ENCODE measurements at places on chromosomes 3 and 15.
A peak's percentile ranks its signal among the peaks of the same experiment; 100 is the strongest.

DNA sequence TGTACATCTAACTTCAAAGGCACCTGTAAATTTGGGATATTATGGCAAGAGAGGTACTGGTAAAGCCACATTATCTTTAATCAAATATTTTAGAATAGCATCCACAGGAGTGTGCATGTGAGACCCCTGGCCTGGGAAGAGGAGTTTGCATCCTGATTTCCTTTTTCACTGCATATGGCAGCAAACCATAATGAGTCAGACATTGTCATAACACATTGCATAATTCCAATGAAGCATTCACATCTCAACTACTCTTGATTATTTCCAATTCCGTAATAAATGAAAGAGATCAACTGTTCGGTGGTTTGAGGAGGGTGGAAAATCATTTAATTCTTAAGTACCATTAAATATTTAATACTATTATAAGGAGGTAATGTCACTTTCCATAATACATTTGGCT, 215.0 kb downstream of the MECOM start:
- no peak for DNase-seq

GRCh38 chr3:120749843-120750242, 7.3 kb downstream of the GTF2E1 start:
- DNase-seq, result no peak

DNA sequence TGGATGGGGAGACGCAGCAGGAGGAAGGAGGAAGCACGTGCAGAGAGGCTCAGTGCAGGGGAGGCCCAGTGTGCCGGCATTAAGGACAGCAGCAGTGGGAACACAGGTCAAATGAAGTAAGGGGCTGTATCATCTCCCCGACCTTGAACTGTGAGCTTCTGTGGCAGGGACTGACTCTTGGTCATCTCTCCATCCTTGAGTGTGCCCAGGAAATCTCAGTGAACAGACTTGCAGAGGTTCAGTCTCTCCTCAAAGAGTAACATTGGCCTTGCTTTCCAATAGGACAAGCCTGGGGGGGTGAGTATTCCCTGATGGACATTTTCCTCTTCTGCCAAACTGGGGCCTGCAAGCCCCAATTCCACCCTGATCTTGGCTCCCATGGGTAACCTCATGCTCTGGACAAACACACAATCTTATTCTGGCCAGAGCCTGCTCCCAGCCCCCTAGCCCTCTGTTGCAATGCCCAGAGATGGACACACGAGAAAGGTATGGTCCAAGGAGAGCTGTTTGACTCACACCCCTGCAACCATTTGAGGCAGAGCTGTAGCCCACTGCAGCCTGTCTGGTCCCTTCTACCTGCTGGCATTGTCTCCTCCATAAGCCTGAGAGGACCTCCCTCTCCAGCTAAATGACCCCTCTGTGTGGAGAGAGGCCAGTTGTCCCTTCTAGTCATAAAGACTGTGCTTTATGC, 50.9 kb downstream of the TLE3 start:
- DNase-seq, result no peak

DNA sequence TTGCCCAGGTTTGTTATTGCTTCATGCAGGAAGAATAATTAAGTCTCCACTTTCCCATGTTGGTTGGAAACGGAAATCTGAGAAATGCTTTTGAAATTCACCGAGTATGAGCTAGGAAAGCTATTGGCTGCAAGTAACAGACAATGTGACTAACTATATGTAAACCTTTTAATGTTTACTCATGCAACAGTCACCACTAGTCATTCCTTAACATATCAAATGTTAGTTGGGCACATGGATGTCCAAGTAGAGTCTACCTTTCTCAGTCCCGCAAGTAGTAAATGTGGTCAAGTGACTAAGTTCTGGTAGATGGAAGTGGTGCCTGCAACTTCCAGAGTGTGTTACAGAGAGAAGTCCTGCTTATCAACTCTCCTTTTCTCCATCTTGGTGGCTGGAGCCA, 52.5 kb downstream of the KLF15 start:
- DNase-seq, result no peak

DNA sequence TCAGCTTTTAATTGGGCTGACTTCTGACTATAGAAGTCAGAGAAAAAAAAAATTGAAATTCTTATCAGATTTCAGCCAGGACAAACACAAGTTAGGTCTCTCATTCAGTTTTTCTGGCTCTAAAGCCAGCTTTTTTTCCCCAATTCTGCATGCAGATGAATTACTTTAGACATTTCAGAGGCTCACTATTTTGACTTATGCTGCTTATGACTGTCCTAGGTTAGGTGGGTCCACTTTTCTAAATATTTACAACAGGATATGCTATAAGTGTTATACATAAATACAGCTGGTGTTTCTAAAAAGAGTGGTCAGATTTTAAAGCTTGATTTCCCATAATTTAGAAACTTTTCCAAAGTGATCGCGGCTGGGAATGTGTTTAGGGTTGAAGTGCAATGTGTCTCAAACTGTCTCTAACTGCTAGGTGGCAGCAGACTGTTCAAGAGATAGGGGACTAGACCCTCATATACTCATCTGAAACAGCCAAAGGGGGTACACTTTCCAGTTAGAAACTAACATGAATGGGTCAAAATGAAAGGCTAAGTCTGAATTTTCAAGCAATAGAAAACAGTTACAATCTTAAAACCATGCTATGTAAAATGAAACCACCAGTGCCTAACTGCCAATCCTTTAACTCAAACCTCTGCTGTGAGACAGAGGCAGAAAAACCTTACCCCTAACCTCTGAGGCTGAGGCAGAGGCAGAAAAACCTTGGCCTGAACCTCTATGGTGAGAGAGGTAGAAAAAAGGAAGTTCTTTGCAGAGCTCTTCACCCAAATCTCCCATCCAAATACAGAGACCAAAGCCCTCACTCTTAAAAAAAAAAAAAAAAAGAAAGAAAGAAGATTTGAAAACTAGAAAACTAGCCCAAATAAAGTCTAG, 596.0 kb downstream of the NTRK3 start:
- no peak for DNase-seq

DNA sequence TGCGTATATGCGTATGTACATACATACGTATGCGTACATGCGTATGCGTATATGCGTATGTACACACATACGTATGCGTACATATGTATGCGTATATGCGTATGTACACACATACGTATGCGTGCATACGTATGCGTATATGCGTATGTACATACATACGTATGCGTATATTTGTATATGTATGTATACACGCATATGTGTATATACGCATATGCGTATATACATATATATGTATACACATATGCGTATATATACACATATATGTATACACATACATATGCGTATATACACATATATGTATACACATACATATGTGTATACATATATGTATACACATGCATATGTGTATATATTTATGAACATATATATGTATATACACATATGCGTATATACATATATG, 12.1 kb downstream of the MCTP2 start:
- no peak for DNase-seq

DNA sequence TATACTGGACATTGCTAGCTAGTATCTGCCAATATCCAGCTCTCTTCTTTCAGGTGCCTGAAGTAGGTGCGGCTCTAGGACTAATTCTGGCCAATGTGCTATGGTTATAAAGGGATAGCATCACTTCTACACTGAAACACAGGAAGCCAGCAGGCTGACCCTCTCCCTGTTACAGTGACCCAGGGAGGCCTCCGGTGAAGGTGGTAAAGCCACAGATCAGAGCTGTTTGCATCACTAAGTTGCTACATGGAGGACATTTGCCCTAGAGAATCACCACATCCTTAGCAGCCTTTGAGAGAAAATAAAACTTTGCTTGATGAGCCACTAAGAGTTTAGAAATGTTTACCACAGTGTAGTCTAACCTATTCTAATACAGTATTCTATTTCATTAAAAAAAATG, 161.4 kb downstream of the CHST2 start:
- DNase-seq, result no peak

DNA sequence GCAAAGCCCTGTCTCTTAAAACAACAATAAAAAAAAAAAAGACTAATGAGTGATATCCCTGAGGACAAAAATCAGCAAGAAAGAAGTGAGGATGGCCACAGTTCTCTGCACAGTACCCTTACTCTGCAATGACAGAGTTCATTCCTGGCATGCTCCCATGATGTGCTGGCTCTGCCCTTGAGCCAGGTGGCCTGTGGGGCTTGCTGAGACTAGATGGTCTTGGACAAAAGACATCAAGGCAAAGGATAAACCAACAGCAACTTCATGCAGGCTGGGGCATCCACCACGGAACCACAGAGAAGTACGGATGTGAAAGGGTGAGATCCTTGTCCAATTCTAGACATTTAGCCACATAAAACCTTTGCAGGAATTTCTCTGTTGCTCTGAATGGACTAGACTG, 12.7 kb downstream of the MGLL start:
- DNase-seq, result no peak

DNA sequence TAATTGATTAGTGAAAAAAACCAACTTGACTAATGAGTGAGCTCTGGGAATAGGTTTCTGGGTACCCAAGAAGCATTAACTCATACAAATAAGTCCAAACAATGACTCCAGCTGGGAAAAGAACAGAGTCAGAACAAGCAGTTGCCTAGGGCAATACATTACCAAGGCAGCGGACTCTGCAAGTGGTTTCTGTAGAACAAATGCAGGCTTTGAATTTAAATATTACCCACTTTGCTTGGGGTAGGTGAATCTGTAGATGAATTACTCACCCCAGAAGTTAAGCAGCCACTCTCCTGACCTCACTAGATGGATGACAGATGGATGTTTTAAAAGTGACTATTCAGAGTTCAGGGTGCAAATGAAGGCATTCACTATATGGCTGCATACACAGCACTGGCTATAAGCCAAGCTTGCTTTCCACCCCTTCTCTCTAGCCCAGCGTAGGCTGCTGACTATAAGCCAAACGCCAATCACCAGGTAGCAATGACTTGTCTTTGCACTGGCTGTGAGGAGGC, 73.1 kb upstream of the BHLHE40 start:
- no peak for DNase-seq

GRCh38 chr3:26628915-26629314, 6.3 kb downstream of the LRRC3B start:
- no peak for DNase-seq

DNA sequence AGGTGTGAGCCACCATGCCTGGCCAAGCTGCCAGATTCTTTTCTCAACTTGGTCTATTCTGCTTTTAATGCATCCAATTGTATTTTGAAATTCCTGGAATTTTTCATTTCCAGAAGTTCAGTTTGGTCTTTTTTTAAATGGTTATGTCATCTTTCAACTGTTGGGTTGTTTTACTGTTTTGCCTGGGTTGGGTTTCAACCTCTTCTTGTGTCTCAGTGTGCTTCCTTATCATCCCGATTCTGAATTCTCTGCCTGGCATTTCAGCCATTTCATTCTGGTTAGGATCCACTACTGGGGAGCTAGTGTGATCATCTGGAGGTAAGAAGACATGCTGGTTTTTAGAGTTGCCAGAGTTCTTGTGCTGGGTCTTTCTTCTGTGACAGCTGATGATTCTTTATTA, 61.5 kb downstream of the LRRC49 start:
- no peak for DNase-seq

DNA sequence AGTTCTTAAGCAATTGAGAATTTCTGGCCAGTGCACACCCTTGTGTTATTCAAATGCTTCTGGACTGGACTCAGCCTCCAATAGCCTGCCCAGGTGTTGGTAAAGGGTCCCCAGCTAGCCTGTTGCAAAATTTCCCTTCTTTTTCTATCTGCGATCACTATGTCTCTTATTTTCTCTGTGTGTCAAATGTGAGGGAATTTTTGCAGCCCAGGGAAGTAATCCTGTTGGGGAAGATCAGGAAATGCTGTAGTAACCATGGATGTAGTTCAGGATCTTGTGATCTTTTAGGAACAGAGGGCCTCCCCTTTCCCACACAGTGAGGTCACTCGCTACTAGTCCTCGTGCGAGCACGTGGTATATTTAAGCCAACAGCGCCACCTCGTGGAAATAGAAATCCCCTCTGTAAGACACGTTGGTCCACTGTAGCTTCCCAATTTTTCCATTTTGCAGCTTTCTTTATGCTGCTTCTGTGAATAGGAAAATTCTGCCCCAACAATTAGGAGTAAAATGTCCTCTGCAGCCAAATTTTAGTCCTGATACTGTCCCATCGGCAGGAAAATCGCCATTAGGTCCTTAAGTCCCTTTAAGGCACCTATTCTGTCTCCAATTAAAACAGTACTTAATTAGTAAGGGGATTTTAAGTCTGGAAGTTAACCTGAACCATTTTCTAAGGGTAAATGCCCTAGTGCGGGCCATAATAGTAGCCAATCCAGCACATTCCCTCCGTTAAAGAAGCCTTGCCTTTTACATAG, 4.0 kb upstream of the SMCO1 start:
- peak; percentile 67 for DNase-seq

- no peak for DNase-seq
These were observed 172.3 kb upstream of the UBE2E1 start for GRCh38 chr3:23633261-23633960.

DNA sequence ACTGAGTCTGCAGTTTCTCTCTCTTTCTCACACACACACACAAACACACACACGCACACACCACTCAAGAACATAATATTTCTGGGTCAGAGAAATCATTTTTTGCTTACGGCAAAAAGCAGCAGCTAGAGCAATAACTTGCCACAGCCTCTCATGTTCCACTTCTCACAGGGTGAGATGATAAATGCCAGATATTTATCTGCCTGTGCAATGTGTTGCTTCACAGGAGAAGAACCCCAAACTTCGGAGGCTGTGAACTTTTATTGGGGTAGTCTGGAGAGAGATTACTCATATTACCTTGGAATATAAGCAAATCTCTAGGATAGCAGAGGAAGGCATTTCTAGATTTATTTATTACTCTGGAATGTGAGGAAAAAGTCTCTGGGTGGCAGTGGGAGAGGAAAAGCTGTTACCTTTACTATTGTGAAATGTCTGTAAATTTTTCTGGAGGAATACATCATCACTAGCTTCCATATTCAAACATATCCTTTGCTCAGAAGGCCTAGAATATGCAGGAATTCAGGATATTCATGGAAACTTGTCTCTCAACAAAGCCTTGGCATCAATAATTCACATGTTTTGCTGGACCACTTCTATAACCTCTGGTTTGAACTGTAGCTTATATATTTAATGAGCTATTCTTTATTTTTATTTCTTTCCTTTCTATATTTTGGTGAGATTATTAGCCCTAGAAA, 369.2 kb downstream of the NSUN3 start:
- DNase-seq, result no peak

- no peak for DNase-seq
These were observed 1.2 kb downstream of the UROC1 start for GRCh38 chr3:126516152-126516935.

- no peak for DNase-seq
These were observed 26.1 kb downstream of the PLXNB1 start for GRCh38 chr3:48403533-48404439.

DNA sequence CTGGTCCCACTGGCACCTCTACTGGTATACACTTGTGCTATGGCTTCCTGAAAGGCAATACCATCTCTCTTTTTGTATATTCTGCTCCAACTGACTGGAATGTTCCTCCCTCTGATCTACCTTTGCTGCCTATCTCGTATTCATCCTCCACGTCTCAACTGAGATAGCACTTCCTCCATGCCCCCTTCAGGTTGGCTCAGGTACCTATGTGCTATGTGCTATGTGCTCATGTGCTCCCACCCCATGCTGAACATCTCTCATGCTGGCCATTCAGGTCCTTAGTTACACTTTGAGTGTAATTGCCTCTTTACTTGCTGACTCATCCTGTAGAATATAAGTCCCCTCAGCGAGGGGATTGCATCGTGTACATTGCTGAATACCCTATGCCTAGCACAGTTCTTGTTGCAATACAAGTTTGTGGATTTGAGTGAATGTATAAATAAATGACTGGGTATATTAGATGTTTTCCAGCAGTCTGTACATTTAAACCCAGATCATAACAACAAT, 156.9 kb downstream of the SOX2 start:
- DNase-seq, result no peak

Data from NCI-H1694 (cell line).